ENCODE measurements at places on chromosomes 3 and 15.

GRCh38 chr15:99438691-99439523 lies 126.9 kb upstream of the MEF2A start:
- no peak for DNase-seq

DNA sequence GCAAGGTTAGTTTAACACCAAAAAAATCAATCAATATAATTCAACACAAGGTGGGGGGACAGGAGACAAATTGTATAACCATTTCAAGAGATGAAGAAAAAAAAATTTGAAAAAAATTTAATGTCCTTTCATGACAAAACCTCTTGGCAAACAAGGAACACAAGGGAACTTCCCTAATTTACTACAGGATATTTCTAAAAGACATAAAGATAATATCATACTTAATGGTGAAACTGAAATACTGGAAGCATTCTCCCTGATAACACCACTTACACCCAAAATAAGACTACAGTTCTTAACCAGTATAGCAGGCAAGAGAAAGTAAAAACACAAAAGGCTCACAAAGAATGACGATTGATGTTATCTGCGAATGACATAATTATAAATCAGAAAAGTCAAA lies 44.7 kb downstream of the IFT57 start:
- DNase-seq = no peak

DNA sequence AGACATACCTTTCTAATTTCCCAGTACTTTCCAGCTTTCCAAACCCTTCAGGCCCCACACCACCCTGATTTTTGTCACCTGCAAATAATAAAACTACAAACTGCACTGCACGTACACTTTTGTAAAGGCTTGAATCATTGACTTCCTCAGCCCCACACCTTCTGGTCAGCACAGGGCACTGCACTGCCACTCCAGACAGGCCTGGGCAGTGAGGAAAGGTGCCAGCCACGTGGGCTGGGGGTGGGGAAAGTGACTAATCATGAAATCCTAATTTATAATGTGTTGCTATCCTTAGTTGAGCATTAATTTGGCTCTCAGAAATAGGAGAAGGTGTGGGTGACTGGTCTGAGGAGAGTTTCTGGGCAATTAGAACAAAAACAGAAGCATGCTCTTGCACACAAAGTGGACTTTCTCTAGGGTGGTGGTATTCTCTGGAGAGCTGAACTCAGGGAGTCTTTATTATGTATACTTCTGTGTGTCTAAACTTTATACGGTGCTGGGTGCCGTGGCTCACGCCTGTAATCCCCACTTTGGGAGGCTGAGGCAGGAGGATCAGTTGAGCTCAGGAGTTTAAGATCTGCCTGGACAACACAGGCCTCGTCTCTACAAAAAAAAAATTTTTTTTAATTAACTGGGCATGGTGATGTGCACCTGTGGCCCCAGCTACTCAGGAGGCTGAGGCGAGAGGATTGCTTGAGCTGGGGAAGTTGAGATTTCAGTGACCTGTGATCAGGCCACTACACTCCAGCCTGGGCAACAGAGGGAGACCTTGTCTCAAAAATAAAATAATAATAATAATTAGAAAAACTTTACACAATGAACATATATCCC lies 58.2 kb upstream of the FLNB start:
- no peak for DNase-seq

- DNase-seq = no peak
These were observed 270.5 kb downstream of the MBNL1 start for GRCh38 chr3:152539191-152539764.

DNA sequence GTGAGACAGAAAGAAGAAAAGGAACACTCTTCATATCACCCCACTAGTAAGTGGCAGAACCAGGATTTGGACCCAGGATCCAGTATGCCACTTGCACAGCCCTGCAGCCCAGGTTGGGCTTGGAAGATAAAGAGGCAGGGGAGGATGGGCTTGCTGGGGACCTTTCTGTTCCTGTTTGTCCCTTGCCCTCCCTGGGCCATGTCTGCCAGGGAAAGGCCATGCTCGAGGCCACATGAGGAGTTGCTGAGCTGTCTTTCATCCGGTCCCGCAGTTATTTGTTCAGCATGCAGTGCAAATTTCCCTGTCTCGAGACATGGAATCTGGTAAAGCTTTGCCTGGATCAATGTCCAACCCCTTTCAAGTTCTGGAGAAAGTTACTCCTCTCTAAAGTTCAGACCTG lies 116.0 kb upstream of the MRPS22 start:
- DNase-seq = no peak

DNA sequence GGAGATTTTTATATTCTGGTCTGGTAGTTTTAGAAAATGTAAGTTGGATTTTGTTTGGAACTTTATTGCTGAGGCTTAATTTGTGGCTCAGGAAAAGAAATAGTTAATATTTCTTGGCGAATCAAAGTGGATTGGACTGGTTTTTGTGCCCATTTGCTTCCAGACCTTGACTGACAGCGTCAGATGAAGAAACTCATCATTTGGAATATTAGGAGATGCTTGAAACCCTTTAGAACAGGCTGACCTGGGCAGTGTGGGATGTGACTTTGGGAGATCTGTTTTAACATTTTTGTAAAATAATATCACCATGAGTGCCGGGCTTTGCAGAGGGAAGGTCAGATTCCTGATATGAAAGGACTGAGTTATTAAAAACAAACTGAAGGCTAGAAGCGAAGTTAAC lies 83.0 kb downstream of the AAGAB start:
- no peak for DNase-seq

- DNase-seq = no peak
These were observed 421.4 kb downstream of the MECOM start for GRCh38 chr3:169241991-169242707.

- no peak for DNase-seq
These were observed 46.7 kb downstream of the SLC9C1 start for GRCh38 chr3:112247350-112247749.

DNA sequence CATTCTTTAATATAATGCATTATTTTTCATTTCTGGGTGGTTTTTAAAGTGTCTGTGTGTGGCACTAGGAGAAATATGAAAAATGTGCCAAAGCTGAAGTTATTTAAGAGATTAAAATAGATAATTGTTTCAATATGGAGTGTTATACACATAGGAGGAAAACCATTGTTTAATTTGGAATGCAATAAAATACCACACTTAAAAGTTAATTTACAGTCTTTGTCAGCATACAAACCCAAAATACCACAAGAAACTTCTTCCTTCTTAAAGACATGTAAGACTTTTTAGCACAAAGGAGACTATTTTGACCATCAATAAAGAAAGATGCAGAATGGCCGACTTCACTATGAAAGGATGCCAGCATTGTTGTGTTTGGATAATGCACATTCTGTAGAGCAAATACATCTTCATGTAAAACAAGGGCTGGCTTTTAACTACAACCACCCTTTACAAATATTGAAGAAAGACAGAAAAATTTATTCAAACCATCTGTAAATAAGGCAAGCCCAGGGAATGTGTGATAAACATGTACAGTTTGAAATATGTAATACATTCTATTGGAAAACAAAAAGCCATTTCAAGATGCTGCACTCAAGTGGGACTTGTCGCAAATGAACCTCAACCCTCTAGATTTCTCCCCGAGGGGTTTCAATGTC lies 1146.6 kb downstream of the ROBO1 start:
- DNase-seq = no peak

DNA sequence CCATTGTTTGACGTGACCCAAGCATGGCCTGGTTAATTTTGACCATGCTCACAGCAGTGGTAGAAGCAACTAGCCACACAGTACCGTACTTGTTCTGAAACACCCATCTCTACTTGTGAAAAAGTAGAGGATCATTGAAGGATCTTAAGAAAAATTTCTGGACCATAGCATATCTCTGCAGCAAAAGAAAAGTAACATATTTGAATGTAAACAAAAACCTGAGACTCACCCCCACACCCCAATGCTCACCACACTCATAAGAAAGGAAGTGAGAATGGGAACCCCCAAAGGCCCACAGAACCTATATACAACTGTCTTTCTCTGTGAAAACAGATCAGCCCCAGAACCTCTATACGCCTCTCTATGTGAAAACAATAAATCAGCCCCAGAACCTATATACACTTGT lies 33.8 kb upstream of the TFRC start:
- DNase-seq = no peak

DNA sequence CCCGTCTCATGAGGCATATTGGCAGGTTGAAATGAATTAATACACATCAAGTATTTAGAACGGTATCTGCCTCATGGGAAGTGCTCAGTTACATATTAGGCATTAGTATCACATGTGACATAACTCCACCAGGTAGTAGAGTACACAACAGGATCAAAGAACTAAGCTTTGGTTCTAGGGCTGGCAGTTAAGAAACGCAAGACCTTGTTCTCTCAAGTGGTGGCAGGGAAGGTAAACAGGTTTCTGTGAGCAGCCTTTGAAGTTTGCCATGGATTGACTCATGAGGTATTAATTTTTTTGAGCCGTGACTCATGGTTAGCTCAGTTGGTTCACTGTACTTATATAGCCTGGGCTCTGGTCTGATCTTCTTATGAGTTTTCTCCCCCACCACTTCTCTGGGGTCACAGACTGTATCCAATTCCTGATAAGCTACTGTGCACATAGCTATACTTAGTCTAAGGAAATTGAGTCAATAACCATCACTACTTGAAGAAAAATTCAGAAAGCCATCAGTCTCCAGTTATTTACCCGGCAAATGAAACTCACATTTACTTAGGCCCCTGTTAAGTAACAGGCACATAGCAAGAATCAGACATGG lies 155.6 kb upstream of the STT3B start:
- DNase-seq = no peak

DNA sequence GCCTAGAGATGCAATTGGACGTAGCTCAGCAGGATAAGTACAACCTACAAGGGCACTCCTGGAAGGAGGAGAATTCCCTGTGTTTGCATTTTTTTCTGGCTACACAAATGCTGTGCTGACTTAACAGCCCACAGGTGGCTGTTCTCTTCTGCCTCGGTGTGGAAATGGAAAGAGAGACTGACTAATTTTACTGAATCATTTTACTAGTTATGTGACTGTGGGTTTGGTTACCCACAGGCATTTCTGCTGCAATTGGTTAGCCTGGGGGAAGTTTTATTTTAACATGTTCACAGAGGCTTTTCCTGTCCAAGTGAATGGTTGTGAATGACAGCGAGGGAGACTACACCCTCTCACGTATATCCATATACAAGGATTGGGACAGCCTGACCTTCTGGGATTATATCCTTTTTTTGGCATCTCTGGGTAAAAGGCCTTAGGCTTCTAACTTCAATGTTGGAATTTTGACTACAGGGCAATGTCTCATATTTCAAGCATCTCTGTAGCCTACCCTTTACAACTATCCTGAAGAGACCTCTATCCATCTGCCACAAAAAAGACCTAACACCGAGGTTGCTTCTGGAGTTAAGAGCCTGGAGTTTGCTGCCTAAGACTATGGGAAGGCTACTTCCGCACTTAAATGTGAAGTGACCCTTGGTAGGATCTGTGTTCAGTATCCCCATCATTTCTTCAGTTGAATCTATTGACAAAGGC lies 67.2 kb upstream of the TP63 start:
- DNase-seq = no peak

DNA sequence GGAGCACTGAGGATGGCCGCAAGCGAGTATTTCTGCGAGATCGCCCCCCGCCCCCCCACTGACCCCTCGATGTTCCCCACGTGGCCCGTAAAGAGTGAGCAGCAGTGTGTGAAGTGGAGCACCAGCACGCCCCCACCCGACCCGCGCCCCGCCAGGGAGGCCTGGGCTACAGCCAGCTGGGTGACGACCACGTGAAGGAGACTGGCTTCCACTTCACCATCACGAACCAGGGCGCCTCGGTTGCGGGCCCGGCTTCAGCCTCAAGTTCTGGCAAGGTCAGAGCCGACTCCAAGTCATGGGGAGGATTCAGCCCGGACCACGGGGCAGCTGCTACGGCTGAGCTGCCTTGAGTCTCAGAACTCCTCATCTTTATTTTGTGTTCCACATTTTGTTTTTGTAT lies 2.4 kb upstream of the RNU5B-1 start:
- no peak for DNase-seq

GRCh38 chr15:96559631-96560030 lies 229.1 kb downstream of the NR2F2 start:
- no peak for DNase-seq

DNA sequence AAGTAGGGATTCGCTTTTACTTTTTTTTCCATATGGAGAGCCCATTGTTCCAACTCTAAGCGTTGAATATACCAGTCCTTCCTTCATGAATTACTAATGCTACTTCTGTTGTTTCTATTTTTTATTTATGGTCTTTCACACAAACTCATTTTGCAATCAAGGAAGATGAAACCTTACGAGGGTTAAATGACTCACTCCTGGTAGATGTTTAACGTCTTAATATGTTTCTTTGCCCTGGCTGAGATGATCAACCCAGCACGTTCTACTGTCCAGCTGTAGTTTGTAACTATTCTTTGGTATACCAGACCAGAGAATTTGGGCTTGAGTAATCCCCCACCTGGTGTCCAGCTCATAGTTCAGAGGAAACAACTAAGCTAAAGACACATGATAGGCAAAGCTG lies 23.1 kb downstream of the CDCP1 start:
- DNase-seq = no peak

- DNase-seq = no peak
These were observed 8.9 kb upstream of the XCR1 start for GRCh38 chr3:46036191-46036590.

DNA sequence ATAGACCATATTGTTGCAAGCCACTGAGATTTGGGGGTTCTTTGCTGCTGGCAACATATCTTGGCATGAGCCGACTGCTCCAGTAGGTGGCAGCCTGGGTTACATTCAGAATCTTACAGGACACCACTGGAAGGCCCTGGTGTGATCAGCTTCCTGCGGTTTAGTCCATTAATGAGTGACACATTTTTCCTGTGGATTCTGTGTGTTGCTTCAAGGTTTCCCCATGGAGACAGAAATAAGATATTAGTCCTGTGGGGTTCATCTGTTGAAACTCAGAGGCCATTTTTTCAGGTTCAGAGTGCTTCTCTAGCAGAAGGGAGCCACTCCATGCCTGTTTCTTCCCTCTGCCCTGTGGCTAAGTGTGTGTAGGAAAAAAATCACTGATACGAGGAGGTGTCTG lies 116.2 kb downstream of the MFSD1 start:
- peak; percentile 3 for DNase-seq

Measured in hematopoietic multipotent progenitor cell treated with erythropoietin and hydrocortisone succinate and interleukin-3 and kit ligand, for 15 days (in vitro differentiated cells).